ENCODE measurements at places on chromosomes 5 and 9.

GRCh38 chr9:76136986-76137385 lies 246.5 kb downstream of the PCSK5 start:
- no peak for DNase-seq

- no peak for DNase-seq
Measured at GRCh38 chr5:53902296-53902907, 342.0 kb downstream of the NDUFS4 start.

DNA sequence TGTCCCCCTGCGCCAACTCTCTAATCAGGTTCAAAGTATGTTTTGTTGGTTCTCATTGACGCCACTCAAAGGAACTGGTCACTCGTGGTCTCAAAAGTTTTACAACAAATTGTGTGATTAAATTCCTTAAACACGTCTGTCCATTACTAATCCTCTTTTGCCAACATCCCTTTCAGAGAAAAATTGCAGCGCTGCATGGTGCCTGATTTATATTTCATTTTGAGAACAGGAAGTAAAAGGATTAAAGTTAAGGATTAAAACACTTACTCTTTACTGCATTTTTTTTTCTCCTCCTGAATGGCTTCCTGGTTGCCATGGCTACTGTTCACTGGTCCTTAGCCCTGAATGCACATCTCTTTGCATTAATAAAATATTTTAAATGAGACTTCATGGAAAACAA lies 383.5 kb downstream of the GLIS3 start:
- DNase-seq = no peak

- DNase-seq = no peak
Measured at GRCh38 chr5:52867809-52868208, 80.1 kb downstream of the ITGA1 start.

DNA sequence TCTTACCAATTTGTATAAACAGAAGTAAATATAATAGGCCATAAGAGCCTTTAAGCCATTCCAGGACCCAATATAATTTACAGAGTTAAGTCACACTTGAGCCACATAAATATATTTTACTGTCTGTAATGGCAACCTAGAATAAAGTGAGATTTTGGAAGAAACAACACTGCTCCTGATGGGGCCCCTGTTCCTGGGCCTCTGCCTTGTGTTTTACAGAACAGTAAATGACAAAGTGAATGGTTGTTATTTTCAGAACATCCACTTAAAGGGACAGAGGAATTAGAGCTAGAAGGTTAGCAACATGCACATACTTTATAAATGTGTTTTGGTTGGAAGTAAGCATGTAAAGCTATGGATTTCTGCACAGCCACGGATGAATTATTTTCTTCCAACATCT lies 3.6 kb downstream of the PTGER4 start:
- no peak for DNase-seq

GRCh38 chr9:90801241-90801972 lies at the start of gene SYK:
Gene SYK, plus strand, starts transcription at chr9:90801819. Its CDS starts 42,080 bp downstream, at chr9:90843899.
- peak; percentile 58 for DNase-seq

- DNase-seq = no peak
Measured at GRCh38 chr5:93611976-93612854, 29.2 kb downstream of the NR2F1 start.
